ENCODE measurements at places on chromosomes 12 and 14. TPM values are rescaled to one million over a fixed set of nuclear protein-coding genes. Genes with fewer than 3 reads are reported as not detected.

DNA sequence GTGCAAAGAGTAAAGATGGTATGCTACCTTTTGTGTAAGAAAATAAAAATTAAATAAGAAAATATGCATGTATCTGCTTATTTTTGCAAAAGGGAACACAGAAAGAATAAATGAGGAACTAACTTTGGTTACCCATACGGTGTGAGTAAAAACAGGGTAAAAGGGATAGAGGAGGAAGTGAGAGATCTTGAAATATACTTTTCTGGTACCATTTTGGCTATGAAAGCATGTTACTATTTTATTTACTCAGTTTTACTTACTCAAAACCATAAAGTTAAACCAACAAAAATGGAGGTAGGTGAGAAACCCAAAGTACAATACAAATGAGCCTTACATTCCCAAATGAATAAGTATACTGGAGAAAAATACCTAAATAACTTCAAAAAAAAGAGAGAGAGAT, 122.0 kb upstream of the EGLN3 start:
- no peak for DNase-seq

TAS2R9 gene
- not detected for total RNA-seq

GRCh38 chr14:90556012-90556477, 159.2 kb downstream of the CALM1 start:
- peak; percentile 82 for DNase-seq

- DNase-seq: peak; percentile 21
These were observed 30.6 kb upstream of the C14orf180 start for GRCh38 chr14:104548802-104549535.

ACSS3 gene
- total RNA-seq: 9.9 TPM

- no peak for DNase-seq
These were observed 411.4 kb downstream of the CCDC91 start for GRCh38 chr12:28601570-28602058.

Data from sigmoid colon (tissue), 7 donors.